Activated naive CD8-positive, alpha-beta T cell treated with anti-CD3 and anti-CD28 coated beads, Interleukin-2, amount 50 U/mL, for 24 hours (primary cell): ENCODE measurements at places on chromosomes 5 and 9.

GRCh38 chr9:5872511-5872910 lies 18.2 kb upstream of the MLANA start:
- DNase-seq: no peak

- no peak for DNase-seq
These were observed 10.4 kb downstream of the NNT start for GRCh38 chr5:43613370-43613769.

DNA sequence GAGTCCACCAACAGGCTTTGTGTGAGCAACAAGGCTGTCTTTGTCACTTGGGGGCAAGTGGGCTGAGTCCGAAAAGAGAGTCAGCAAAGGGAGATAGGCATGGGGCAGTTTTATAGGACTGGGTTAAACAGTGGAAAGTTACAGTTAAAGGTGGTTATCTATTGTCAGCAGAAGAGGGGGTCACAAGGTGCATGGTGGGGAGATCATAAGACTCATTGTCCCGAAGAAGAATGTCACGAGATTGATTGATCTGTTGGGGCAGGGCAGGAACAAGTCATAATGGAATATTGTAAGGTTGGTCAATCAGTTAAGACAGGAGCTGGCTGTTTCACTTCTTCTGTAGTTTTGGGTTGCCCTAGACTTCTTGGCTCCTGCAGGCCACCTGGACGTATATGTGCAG lies 7.6 kb upstream of the HMGCS1 start:
- DNase-seq: no peak

DNA sequence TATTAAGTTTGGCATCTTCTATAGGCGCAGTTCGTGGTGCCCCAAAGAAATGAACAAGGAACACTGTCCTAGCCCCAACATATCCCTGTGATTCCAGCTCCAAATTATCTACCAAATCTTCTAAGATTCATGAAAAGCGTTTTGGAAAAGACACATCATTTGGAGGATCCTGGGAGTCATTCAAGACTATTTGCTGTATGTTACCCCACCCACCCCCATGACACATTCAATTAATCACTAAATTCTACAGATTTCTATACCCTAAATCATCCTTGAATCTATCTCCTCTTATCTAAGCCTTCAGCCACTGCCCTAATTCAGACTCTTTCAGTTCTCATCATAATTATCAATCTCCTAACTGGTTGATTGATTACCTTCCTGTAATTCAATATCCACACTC lies 5.5 kb upstream of the RUSC2 start:
- no peak for DNase-seq

DNA sequence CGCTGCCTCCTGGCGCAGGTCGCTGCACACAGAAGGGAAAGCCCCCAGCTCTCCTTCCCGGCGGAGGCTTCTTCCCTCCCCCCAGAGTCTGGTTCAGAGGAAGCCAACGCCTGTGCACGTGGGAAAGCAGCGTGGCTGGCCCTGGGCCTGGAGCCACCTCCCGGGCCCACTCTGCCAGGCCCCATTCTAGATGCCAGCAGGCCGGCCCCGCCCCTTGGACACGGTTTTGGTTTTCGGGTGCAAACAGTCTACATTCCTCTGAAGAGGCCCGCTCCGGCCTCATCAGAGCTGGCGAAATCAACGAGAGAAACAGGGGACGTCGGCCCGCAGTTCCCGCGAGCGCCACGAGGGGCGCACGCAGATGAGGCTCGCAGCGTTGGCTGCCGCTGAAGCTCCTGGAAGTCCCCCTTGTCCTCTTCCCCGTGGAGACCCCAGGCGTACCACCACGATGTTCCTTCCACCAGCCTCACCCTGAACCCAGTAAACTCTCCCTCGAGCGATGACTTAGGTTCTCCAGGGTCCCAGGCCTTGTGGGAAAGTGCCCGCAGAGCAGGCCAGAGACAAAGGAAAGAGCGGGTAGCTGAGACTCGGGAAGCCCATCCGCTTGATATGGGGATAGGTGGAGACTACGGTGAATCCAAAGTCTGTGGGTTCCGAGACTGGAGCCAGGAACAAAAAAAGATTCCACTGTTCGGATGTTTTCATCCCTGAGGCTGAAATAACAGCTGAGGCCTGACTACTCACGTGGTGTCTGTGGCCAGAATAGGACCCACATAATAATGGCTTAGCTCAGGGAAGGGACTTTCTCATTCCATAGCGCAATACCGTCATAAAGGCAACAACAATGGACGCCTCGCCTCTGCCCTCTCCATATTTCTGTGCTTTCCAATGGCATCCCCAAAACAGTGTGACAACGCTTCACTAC lies 64.2 kb downstream of the KLF4 start:
- peak; percentile 72 for DNase-seq

DNA sequence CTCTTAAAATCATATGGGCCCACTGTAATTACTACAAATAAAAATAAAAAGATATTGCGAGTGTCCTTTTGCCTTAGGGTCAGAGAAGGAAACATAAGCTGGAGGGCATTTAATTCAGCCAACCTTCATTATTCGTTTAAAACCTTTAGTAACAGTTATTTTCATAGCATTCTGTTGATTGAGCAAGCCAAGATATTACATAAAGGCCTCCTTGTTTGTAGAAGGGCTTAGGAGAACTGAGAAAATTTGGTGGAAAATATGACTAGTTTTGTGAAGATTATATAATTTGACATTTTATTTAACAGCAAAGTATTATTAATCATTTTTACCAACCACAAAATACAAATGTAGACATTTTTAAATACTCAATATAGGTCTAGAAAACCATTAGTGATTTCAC lies 62.2 kb downstream of the COX7C start:
- no peak for DNase-seq

GRCh38 chr5:34688015-34688810 lies 32.1 kb downstream of the RAI14 start:
- no peak for DNase-seq

GRCh38 chr9:130925050-130925678 lies 13.9 kb downstream of the FIBCD1 start:
- no peak for DNase-seq

- DNase-seq: no peak
These were observed 1849.2 kb upstream of the C9orf72 start for GRCh38 chr9:29422438-29422837.

DNA sequence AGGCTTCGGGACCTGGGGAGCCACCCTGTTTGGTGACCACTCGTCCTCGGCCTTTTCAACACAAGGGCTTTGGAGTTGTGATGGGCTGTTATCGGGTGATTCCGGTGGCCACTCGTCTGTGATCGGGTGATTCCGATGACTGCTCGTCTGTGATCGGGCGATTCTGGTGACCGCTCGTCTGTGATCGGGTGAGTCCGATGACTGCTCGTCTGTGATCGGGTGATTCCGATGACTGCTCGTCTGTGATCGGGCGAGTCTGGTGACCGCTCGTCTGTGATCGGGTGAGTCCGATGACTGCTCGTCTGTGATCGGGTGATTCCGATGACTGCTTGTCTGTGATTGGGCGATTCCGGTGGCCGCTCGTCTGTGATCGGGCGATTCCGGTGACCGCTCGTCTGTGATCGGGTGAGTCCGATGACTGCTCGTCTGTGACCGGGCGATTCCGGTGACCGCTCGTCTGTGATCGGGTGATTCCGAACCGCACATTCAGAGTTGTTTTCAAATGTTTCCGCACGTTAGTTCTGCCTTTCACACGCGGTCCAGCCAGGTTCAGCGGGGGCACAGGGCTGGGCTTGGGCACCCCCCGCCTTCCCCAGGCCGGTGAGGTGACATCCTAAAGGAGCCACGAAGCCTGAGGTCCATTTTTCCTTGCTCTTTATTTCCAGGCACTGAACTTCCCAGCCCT lies 30.3 kb downstream of the TPPP start:
- DNase-seq: no peak

DNA sequence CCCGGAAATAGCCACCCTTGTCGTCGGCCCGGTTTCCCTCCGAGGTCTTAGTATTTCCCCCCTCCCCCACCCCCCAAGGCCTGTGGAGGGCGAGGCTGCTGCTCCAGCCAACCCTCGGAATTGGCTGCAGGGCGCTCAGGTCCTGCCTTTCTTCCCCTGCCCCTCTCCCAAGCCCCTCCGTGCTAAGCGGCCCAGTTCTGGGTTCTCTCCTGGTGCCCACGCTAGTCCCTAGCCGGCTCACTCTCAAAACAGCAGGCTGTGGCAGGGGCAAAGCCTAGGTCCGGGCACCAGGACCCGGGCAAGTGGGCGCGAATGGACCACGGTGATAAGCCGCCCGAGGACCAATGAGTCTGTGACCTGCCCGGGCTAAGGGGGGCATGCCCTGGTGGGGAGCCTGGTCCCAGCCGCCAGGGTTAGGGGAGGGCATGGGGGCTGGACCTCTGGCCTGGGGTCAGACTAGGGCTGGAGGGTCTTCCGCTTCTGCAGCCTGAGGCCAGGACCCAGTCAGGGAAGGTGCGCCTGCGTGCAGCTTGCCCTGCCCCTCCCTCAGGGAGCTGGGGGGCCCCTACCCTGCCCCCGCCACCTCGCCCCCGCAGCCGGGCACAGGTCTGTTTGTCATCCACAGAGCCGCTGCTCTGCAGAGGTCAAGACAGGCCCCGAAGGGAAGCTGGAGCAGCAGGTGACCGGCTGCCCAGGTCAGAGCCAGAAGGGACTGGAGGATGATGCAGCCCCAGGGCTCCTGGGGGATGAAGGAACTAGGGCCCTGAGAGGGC lies 5.0 kb upstream of the IRX4 start:
- DNase-seq: no peak

GRCh38 chr9:108271236-108271635 lies 584.5 kb downstream of the ACTL7B start:
- DNase-seq: no peak

DNA sequence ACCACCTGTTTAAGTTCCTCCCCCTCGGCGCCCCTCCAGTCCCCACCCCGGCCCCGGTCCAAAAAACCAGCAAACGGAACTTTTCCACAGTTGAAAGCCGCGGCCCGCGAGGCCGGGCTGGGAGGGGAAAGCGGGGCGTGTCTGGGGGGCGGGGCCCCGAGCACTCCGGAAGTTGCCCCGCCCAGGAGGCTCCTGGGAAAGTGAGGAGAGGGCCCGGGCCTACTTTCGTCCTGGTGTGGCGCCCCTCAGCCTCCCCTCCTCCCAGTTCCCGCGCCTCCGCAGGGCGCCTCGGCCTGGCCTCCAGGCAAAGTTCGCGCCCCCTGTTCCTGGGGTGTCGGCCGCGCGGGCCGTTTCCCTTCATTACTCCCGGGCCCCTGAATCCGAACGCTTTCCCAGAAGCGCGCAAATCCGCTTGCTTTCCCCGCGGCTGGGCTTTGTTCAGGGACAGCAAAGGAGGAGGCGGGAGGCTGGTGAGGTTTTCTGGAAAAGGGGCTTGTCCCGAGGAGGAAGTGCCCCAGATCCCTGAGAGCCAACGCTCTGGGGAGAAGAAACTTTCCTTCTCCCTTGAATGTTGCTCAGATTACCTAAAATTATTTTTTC lies 4.5 kb upstream of the DMRT3 start:
- DNase-seq: no peak

GRCh38 chr5:5511904-5512416 lies 89.5 kb downstream of the ICE1 start:
- DNase-seq: no peak

DNA sequence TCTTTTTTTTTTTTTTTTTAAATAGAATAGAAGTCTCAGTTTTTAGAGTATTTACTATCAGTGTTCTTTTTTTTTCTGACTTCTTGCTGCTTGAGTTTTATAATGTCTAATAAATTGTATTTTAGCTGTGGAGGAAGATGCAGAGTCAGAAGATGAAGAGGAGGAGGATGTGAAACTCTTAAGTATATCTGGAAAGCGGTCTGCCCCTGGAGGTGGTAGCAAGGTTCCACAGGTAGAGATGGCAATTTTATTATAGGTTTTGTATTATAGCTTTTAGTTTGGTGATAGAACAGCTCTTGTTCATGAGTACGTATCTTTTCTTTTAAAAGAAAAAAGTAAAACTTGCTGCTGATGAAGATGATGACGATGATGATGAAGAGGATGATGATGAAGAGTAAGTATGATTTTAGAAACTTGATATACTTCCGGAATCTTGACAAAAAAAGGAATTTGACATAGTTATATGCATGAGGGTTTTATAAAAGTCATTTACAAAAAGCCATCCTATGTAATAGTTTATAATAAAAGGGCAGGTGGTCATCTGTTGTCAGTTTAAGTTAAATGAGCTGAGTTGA lies 5.0 kb downstream of the NPM1 start:
- no peak for DNase-seq

GRCh38 chr5:6436715-6437331 lies 11.8 kb upstream of the UBE2QL1 start:
- no peak for DNase-seq

DNA sequence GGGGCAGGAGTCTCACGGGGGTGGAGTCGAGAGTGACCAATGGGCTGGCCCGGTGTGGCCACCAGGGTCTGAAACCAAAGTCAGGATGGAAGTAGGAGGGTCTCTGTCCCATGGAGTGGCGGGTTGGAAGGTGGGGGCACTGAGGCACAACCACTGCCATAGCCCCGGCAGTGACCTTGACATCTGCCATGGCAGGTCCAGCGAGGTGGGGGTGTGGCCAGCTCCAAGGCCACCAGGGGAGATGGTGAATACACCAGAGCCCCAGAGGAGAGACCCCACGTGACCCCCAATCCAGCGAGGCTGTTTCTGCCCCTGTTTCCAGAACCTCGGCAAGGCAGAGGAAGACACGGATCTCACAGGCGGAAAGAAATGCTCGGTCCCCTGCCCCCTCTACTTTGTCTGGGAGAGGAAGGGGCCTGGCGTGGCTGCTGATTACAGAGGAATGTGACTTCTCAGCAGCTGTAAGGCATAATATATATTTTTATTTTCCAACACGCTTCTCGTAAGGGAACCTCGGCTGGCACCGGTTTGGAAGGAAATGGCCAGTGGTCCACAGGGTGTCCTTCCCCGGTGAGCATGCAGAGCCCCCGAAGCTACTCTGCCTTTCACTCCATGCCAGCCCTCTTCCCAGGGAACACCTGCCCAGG lies 105.7 kb upstream of the SARDH start:
- no peak for DNase-seq

- DNase-seq: no peak
These were observed 38.6 kb downstream of the YTHDC2 start for GRCh38 chr5:113552137-113552536.

DNA sequence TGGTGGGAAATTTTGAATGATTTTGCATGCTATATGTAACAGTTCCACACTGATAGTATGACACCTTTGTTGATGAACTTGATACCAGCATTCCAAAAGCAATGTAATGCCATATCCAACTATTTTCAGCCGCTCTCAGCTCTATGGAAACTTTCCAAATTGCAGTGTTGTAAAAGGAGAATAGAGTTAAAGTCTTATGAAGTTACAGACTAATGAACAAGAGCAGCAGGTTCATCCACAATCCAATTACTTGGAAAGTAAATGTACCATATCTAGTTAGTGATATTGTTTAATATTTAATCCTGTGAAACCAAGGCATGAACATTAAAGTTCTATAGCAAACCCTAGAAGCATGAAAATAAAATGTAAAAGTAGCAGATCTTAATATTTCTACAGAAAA lies 418.2 kb downstream of the TUSC1 start:
- DNase-seq: no peak

GRCh38 chr5:35456506-35456905 lies 161.2 kb upstream of the SPEF2 start:
- DNase-seq: no peak

GRCh38 chr5:132446621-132447020 lies 44.0 kb downstream of the IRF1 start:
- DNase-seq: no peak

- peak; percentile 22 for DNase-seq
These were observed 505.3 kb downstream of the CCDC171 start for GRCh38 chr9:16058131-16058549.

GRCh38 chr9:120152295-120152694 lies 427.7 kb downstream of the CDK5RAP2 start:
- DNase-seq: no peak
